ENCODE measurements at places on chromosomes 5 and 9.
A peak's percentile ranks its signal among the peaks of the same experiment; 100 is the strongest.

- no peak for DNase-seq
Measured at GRCh38 chr9:127084076-127085039, 38.1 kb downstream of the ANGPTL2 start.

- no peak for DNase-seq
Measured at GRCh38 chr5:96690861-96691260, 28.7 kb downstream of the CAST start.

DNA sequence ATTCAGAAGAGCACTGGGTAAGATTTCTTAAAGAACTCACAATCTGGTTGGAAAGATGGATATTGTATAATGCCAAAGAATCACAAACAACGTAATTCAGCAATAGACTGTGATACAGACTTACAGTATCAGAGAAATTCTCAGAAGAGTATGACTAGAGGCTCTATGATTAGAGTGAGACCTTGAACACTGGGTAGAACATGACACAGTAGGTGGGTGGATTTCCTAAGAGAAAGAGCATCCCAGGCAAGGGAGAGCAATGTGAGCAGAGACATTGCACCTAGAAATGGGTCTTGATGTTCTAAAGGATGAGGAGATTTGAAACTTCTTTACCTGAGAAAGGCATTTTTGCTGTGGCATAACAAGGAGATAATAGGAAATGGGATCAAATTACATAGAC, 27.3 kb upstream of the CAST start:
- DNase-seq = no peak

DNA sequence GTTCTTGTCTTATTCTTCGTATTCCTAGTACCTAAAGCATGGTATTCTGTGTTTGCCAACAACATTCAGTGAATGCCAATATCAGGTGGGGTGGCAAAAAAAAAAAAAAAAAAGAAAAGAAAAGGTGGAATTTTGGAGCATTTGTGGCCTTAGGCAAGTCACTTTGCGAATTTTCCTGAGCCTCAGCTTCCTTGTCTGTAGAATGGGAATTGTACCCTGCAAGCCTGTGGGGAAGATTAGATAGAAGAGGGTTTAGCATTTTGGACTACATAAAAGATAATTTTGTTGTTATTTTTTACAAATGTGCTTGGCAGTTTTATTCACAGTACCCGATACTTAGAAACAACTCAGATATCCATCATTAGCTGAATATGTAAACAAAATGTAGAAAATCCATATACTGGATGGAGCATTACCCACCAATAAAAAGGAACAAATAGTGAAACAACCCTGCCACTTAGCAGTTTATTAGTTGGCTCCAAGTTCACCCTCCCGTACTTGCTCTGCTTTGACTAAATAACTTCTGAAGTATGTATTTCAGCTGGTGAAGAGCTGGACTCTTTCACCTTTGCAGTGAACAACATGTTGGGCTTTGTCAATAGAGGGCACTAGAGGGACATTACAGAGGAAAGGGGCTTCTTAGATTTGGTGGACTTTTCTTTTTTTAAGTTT, 13.6 kb downstream of the UBE2D2 start:
- no peak for DNase-seq

- DNase-seq = no peak
Measured at GRCh38 chr5:108925073-108925472, 177.4 kb downstream of the FER start.

DNA sequence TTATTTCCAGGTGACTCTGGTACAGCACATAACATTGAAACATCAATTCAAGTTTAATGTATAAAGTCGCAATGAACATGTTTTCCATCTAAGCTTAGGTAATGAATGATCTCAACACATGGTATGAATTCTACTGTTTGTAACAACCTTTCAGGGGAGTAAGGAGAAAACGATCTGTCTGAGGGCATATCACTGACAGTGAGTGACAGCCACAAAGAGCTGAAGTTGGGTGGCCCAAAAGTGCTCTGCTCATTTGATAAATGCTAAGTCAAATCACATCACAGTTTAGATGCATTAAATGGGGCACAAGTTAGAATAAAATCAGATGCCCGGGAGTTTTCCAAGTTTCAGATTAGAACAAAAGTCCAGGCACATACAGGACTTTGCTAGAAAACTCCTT, 1.2 kb downstream of the FANCC start:
- no peak for DNase-seq

GRCh38 chr5:9447691-9448090, 98.2 kb downstream of the SEMA5A start:
- DNase-seq = no peak

DNA sequence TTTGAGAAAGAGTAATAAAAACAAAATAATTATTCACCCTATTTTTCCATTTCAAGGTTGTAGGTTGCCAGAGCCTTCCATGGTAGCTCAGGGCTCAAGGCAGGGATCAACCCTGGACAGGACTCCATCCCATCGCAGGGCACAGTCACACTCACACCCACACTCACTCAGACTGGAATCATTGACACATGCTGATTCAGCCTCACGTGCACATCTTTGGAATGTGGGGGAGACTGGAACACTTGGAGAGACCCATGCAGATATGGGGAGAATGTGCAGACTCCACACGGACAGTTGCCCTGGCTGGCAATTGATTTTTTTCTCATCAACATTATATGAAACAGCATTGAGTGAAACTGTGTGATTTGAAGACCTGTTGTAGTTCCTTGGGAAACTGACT, 234.1 kb downstream of the ADGRV1 start:
- DNase-seq = no peak

- no peak for DNase-seq
Measured at GRCh38 chr5:73160239-73160671, 12.7 kb upstream of the TMEM174 start.

GRCh38 chr9:126623667-126624478, 10.1 kb downstream of the LMX1B start:
- DNase-seq = no peak

DNA sequence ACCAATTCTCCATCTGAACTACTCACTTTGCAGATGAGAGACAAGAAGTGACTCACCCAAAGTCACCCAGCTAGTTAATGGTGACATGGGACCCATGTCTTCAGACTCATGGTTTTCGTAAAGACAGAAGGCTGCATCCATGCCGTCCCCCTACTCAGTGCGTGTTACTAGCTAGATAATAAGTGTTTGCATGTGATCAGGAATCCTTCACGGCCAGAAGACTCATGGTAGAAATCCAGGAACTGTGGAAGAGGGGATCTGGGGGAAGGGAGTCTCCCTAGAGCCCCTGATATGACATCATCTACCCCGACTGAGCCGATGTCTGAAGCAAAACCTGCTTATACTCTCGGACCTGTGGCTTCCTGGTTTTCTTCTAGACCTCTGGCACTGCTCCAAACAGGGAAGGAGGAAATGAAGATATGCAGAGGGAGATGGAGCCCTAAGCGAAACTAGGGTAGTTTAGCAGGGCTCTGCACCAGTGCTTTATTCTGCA, 3.3 kb downstream of the RNF183 start:
- DNase-seq = no peak

GRCh38 chr5:133569347-133569746, 43.0 kb downstream of the FSTL4 start:
- DNase-seq = peak; percentile 21

DNA sequence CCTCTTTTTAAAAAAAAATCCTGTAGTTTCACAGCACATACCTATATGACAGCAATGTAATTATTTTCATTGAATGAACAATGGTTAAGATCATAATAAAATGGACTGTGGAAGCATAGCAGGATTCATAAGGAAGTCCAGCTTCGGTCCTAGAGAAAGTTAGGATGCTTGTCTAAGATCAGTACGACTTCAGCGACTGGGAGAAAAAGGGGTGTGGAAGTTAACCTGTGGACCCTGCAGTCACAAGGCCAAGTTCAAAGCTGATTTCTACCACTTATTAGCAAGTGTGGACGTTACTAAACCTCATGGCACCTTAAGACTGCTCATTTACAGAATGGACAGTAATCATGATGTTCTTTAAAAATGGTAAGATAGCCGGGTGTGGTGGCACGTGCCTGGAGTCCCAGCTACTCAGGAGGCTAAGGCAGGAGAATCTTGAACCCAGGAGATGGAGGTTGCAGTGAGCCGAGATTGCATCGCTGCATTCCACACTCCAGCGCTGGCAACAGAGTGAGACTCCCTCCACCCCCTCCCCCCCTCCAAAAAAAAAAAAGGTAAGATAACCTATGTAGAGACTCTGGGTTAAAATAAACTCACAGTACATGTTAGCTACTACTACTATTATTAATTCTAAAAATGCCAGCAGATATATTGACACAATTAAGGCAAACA, 71.6 kb upstream of the PCA3 start:
- no peak for DNase-seq

GRCh38 chr5:126097876-126098275, 325.3 kb upstream of the GRAMD2B start:
- no peak for DNase-seq

DNA sequence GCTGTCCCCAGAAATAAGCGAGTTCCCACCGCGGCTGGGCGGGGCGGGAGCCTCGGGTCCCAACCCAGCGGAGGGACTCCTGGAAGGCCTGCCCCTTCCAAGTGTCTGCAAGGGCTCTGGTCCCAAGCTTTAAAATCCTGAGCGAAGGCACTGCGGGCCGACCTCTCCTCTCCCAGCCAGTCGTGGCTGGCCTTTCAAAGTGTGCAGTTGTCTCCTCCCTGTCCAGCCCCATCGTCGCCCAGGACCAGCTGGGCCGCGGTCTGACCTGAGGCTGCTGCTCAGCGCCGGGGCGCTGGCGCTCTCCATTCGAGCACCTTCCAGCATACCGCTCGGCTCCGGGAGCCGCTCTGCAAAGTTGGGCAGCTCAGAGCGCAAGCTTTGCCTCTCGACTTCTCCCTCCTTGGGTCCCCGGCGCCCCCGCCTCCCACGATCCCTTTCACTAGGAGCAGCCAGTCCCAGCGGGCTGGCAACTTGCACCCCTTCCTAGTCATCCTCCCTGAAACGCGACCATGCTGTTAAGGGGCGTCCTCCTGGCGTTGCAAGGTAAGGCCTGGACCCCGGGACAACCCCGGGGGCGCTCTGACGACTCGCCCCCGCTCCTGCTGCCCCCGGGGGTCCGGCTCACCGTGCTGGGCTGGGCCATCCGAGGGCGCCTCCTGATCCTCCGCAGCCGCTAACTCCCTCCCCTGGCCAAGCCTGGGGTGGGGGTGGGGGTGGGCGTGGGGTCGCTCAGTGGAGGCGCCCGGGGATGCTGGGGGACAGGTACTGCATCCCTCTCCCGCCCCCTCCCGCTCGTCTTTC, at the start of gene MAMDC2:
MAMDC2 (plus strand) TSS at position 160 of the 801 bp plus-strand sequence; CDS start at position 510, 350 bp downstream.
- no peak for DNase-seq

GRCh38 chr9:108259917-108260675, 595.7 kb downstream of the ACTL7B start:
- DNase-seq = peak; percentile 10

DNA sequence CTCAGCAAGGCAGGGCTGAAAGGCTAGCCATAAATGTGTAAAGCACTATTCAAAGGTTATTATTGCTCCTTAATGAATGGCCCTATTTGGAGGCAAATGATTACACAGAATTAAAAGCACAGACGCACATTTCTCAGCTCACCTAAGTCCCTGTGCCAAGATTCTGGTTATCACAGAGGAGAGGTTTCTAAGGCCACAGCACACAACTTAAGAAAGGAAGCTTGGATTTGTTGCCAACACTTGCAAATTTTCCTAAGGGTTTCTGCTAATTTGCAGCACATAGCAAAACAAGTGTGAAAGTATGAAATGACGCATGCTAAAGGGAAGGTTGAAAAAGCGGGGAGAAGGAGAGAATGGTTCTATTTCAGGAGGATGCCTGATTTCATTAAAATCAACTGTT, 834.1 kb upstream of the C9orf72 start:
- no peak for DNase-seq

GRCh38 chr5:125461641-125462072, 715.2 kb upstream of the ZNF608 start:
- no peak for DNase-seq

GRCh38 chr5:45057564-45057963, 248.8 kb downstream of the MRPS30 start:
- DNase-seq = no peak
